DMS79 (cell line): ENCODE measurements at places on chromosomes 12 and 14.

- no peak for DNase-seq
Observed at GRCh38 chr14:65832431-65833266, 420.1 kb downstream of the FUT8 start.

DNA sequence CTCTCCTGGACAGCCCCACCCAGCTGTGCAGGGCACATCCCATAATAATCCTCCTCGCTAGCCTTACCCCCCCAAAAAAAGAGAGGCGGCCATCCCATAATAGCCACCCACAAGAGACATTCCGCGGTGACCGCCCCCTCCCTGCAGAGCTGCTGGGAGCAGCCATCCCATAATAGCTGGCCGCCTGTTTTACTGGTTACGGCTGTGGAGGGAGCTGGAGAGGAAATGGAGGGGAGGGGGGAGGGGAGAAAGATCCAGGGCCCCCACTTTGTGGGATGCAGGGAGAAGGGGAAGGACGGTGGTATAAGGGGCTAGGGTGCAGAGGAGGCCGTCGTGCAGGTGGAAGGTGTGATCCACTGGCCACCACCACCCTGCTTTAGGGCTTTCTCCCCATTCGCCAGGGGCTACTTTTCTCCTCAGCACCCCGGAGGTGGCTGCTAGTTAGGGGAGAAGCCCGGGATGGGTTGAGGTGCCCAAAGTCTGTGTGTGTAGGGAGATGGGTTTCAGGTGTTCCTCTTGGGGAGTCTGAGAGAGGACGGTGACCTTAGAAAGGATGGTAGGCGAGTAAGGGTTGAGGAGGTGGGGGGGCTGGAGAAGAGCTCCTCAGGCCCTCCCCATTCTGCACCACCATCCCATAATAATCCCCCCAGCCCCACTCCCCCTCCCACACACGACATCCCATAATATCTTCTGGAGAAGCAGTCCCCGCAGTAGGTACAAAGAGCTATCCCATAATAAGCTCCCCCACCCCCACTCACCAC is 6.0 kb upstream of the CHD4 start:
- DNase-seq: peak; percentile 90

DNA sequence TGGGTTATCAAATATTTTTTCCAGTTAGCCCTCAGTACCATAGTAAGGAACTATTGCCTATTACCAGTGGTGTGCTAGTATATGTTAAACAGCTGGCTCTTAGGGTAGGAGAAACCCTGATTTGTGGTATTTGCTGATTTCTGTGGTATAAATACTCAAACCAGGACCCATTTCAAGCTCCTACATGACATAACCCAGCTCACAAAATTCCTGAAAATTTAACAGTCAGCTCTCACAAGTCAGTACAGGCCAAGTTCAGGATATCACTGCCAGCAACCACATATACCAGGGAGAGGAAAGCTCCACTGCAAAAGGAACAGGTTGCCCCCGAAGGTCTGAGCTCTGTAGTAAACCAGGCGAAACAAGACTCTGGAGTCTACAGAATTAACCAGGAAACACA is 315.3 kb downstream of the NOVA1 start:
- no peak for DNase-seq

GRCh38 chr14:50340963-50341362 is 28.8 kb downstream of the DMAC2L start:
- DNase-seq: no peak

GRCh38 chr14:85565862-85566296 is 35.9 kb downstream of the FLRT2 start:
- peak; percentile 60 for DNase-seq

GRCh38 chr12:1126091-1126490 is 135.1 kb downstream of the ERC1 start:
- DNase-seq: no peak

- no peak for DNase-seq
Observed at GRCh38 chr12:69904777-69905176, 79.8 kb downstream of the MYRFL start.

GRCh38 chr14:39755269-39755878 is 323.1 kb upstream of the FBXO33 start:
- peak; percentile 2 for DNase-seq

DNA sequence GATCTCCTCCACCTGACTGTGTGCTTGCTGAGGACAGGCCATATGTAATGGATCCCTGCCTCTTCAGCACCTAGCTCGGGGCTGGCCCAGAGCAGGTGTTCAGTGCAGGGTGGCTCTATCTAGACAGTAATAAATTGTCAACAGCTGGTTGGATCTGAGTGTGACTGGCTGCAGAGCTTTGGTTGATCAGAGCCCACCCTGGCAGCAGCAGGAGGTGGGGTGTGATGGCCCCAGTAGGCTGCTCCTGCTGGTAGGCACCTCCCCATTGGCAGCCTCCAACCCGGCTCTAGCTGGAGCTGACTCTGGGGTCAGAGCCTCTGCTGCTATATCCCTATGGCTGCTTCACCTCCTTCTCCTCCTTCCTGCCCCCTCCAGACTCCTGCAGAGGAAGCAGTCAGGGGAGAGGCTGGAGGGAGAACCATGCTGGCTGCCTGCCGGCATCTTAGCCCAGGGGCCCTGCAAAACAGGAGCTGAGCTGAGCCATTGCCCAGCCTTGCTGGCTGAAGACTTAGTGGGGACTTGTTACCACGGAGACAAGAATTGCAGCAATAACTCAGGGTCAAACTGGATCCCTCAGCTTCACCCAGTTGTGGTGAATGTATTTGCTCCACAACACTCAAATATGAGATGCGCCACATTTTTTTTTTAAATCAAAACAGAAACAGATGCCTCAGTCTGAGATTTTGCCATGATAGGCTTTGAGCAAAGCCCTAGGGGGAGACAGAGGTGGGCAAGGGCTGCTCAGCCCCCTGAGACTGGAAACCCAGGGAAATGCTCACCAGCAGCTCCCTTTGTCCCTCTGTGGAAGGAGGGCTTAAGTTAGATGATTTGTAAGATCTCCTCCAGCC is 22.2 kb downstream of the TMEM63C start:
- DNase-seq: peak; percentile 96

DNA sequence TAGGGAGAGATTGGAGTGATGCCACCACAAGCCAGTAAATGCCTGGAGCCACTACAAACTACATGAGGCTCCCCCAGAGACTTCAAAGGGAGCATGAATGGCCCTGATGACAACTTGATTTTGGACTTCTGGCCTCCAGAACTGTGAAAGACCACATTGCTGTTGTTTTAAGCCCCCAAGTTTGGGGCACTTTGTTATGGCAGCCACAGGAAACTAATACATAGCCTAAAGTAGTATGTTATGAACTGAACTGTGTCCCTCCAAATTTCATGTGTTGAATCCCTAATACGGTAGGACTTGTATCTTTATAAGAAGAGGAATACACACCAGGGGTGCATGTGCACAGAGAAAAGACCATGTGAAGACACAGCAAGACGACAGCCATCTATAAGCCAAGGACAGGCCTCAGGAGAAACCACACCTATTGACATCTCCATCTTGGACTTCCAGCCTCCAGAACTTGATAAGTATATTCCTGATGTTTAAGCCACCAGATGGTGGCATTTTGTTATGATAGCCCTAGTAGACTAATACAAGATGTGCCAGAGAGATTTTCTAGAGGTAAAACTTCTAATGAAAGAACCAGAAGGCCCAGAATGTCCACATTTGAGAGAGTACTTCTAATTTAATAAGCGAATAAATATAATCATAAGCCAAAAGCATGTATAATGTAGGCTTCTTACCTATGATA is 127.1 kb upstream of the BMP4 start:
- no peak for DNase-seq

- DNase-seq: no peak
Observed at GRCh38 chr14:24875203-24875838, 174.6 kb downstream of the STXBP6 start.

DNA sequence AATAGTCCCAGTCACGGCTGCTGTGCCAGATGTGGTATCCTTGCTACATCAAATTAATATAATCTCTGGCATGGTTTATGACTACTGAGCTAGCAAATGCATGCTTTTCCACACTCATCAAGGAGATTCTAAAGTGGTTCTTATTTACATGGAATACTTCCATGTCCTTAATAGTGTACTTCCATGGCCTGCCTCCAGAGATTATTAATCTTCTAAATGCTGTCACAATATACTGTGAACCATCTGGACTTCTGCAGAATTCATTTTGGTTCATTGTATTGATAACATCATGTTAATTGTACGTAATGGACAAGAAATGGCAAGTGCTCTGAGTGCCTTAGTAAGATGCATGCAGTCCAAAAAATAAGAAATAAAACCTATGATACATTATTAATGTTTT is 230.8 kb downstream of the NUAK1 start:
- no peak for DNase-seq

DNA sequence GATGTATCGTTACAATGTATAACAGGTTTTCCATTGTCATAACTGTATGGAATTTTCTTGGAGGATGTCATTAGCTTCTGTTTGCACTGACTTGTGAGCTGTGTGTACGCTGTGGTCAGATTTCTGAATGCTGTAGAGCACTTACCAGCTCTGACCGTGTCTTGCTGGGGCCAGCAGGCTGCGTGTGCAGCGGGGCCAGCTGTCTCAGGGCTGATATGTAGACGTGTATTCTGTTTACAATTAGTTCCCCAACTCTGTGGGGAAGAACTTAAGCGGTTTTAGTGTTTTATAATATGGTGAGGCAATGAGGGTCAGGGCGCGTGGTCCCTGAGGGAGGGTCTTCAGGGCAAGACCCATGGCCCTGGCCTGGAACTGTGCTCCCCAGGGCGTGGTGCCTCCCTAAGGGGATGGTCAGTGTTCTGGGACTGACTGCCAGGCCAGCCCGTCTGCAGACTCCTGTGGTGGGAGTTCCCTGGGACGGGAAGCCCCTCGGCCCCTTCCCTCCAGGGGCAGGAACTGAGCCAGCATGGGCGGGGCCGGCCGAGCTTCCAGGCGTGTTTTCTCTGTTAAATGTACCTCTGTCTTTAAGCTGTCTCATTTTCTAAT is 18.7 kb downstream of the XRCC3 start:
- DNase-seq: peak; percentile 56

GRCh38 chr12:93595351-93595750 is 22.9 kb downstream of the SOCS2 start:
- DNase-seq: no peak

DNA sequence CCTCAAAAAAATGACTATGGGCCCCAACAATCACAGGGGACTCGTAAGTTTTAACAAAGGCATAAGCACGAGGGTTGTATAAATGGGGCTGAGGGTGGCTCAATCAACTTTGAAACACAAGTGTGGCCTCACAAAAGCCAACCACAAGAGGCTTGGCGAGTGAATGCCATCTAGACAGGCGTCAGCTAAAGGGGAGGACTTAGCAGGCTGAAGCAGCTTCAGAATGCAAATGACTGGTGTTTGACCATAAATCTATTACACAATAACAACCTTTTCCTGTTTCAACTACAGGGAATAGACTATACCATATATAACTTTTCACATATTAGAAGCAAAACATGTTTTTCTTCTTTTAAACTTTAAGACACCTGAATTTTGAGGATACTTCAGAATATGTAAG is 777.9 kb downstream of the FSCB start:
- DNase-seq: no peak

DNA sequence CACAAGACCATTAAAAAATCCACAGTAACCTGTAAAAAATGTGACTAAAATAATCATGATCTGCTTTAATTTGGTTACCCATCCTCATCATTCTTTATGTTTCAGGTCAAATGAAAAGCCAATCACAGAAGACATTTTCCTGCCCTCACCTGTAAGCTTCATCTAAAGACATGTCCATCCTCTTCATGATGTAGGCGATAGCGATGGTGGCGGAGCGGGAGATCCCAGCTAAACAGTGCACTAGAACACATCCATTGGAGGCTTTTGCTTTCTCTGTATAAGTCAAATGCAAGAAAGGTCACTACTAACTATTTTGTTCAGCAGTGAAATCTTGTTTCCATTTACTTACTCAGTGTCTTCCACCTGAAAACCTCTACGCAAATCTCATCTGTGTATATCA is 82.6 kb downstream of the DUSP16 start:
- no peak for DNase-seq

DNA sequence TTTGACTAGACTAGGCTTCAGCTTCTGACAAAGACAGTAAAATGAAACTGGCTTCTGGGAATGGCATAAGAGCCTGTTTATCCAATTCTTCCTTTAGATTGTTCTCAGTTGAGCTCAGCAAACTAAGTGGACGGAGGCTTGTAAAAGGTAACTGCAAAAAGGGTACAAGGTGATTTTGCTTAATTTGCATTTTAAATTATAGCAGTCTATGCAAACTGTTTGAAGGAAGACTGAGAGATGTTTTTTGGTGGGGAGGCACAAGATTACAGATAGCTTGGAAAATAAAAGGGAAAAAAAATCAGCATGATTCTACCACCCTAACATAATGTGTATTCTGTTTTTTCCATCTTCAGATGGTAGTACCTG is 5.0 kb downstream of the SUSD6 start:
- no peak for DNase-seq

DNA sequence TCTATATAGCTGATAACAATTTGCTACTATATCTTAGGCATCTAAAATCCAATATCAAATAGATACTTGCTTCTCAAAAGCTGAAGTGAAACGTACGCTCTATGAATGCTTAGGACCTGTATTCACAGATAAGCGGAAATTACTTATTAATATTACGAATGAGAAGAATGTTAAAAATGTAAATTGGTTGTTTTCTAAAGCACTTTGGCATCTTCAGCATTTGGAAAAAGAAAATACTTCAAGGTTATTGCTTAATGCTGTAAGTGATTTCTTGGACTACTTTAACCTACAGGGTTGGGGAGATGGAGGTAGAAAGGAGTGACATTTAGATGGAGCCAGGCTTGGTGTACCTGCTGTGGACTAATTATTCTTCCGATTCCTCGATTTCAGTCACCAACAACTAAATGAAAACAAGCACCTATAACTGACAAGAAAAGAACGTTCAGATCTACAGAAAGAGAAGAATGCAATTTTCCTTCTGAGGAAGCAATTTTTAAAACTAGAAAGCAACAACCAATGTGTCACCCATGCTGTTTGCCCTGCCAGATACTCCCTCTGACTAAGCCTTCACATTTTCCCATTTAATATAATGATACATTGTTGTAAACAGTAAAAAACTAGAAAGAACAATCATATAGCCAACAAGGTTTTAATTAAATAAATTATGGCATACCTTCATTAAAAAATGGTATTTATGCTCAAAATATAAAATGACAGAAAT is 49.3 kb downstream of the SLC25A21 start:
- DNase-seq: no peak

DNA sequence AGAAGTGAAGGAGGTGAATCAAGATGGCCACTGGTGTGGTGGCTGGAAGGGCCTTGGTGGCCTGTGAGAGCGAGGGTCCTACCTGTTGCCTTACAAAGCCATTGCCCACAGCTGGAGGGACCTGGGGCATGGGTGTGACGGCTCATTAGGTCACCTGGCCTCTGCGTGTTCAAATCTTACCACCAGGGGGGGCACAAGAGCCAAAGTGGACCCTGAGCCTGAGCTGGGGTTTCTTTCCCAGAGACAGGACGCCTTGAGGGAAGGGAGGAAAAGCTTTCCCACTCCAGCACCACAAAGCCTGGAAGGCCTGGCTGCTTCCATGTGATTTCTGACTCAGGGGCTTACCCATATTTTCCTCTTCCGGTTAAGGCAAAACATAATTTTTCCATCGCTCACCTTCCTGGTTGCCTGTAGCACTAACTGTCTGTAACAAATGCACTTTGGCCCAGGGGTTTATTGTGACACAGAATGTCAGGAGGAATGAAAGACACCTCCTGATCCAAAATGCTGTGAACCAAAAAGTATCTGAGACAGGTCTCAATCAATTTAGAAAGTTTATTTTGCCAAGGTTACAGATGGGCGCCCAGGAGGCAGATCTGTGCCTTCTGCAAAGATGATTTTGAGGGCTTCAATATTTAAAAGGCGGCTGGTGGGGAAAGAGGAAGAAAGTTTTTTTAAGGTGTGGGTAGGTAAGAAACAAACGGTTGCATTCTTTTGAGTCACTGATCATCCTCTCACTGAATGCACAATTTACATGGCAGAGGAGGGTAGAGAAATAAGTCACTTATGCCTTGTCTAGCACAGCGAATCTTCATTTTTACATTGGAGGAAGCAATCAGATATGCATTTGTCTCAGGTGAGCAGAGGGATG is 4.3 kb upstream of the CD9 start:
- DNase-seq: peak; percentile 44
